NCI-H187 treated with DMSO at 0.1 percent for 48 hours (cell line): ENCODE measurements at places on chromosomes 16 and 17.

DNA sequence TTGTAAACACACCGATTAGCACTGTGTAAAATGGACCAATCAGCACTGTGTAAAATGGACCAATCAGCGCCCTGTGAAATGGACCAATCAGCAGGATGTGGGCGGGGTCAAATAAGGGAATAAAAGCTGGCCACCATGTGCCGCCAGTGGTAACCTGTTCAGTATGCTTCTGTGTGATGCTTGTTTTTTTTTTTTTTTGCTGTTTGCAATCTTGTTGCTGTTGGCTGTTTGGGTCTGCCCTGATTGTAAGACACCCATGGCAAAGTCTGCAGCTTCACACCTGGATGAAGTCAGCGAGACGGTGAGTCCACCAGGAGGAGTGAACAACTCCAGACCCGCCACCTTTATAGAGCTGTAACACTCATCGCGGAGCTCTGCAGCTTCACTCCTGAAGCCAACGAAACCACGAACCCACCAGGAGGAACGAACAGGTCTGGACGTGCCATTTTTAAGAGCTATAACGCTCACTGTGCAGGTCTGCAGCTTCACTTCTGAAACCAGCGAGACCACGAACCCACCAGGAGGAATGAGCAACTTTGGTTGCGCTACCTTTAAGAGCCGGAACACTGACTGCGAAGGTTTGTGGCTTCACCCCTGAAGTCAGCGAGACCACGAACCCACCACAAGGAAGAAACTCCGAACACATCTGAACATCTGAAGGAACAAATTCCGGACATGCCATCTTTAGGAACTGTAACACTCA, 85.0 kb upstream of the MED9 start:
- DNase-seq: no peak

DNA sequence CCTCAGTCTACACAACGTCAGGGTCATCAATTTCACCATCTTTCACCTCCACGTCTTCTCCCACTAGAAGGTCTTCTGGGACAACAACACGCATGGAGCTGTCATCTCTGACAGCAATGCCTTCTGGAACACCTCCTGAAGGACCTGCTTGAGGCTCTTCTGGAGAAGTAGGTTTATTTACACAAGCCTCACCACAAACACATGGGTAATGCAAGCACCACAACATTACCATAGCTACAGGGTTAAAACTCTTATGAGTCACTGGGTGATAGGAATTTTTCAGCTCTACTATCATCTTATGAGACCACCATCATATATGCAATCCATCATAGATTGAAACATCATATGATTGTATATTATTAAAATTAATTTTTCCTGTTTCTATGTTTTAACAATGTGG, 215.4 kb downstream of the CHD9NB start:
- no peak for DNase-seq

DNA sequence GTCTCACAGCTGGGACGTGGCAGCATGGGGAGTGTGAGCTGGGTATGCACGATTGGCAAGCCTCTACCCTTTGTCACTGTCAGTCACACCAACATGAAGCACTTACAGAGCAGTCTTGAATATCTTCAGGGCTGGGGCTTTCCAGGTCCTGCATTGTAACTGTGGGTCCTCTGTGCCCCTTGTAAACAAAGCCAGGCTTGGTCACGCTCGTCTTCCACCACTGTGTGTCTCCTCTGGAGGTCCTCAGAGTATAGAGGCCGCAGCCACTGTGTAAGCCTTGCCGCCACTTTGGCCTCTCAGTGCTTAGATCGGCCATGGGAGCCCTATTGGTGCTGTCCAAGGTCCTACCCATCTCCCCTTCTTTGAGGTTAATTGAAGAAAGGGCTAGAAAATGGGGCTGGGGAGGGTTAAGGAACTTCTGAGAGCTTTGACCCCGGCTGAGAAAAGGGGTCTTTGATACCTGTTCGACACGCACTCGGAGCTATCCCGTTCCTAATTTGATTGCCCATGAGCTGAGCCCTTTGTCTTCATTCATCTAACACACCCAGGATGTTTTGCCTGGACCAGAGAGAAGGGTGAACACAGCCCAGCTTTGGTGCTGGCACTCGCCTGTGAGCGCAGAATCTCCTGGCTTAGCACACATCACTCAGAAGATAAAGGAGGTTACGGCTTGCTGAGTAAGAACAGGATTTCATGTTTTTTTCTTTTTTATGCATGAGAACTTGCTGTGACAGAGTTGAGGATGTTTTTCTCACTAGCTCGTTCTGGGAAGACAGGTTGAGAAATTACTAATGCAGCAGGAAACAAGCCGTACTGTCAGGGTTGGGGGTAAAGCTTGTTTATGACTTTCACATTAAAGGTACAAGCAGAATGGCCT, 267.9 kb downstream of the CPPED1 start:
- no peak for DNase-seq

GRCh38 chr17:21149621-21150020, 22.9 kb downstream of the DHRS7B start:
- no peak for DNase-seq

GRCh38 chr16:87966685-87967185, 15.5 kb downstream of the BANP start:
- DNase-seq: no peak

DNA sequence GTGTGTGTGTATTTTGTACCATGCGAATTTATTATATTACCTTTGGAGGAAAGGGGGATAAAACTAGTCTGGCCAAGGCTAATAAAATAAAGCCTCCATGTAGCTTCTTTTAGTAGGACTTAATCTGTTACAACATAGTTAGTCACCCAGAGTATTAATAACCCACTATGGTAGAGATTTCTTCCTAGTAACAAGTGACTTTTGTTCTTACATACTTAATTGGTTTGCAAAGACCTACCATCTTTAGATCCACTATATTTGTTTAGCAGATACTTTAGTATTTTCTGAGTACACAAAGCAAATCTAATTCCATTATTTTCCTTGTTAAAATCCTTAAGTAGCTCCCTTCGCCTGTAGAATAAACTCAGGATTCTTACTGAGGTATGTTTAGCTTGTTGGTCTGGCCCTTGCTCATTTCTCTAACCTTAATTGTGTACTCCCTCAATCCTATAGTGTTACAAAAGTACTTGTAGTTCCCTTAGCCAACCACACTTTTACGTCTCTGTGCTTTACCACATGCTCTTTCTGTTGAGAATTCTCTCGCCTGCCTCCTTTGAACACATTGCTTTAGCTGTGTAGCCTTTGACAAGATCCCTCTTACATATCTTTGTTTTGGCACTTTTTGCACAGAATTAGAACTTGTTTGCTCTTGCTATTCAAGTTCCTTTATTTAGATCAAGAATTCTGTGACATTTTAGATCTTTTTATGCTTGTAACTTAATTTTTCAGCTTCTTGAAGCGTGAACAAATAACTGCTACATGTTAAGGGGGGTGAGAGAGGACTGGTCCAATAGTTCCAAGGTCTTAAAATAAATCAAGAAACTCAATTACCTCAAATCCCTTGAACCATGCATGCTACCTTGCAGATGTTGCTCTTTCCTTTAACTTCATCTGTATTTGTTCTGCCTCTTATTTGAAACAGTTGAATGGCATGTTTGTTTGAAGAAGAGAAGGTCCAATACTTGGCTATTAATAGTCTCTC, 23.8 kb downstream of the CLTC start:
- DNase-seq: no peak

DNA sequence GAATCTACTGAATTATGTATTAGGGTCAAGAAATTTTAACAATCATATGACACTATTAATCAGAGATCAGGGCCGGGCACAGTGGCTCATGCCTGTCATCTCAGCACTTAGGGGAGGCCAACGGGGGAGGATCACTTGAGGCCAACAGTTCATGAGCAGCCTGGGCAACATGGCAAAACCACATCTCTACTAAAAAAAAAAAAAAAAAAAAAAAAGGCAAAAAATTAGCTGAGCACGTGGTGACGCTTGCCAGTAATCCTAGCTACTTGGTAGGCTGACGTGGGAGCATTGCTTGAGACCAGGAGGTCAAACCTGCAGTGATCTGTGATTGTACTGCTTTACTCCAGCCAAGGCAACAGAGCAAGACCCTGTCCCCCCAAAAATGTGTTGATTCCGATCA, 52.5 kb upstream of the CLEC3A start:
- no peak for DNase-seq

DNA sequence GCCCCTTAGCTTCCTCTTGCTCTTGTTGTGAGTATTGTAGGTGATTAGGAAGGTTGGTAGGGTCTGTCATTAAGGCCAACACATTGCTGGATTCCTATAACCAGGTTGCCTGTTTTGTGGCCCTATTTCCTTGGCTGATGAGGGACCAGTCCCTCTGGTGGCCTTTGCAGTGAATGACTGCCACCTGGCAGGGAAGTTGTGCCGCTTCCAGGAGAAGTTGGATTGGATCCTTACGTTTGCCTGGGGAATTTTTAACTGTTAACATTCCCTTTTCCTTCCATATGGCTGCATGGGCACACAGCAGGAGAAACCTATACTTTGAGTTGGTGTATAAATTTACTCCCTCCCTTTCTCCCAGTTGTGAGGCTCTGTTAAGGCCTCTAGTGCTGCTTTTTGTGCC, 32.4 kb downstream of the LCMT1 start:
- DNase-seq: no peak

- no peak for DNase-seq
These were observed 118.1 kb upstream of the SHISA6 start for GRCh38 chr17:11122908-11123307.

GRCh38 chr17:57113011-57113410, 28.0 kb downstream of the AKAP1 start:
- no peak for DNase-seq

- DNase-seq: no peak
These were observed 10.8 kb downstream of the LYRM1 start for GRCh38 chr16:20911361-20911760.

DNA sequence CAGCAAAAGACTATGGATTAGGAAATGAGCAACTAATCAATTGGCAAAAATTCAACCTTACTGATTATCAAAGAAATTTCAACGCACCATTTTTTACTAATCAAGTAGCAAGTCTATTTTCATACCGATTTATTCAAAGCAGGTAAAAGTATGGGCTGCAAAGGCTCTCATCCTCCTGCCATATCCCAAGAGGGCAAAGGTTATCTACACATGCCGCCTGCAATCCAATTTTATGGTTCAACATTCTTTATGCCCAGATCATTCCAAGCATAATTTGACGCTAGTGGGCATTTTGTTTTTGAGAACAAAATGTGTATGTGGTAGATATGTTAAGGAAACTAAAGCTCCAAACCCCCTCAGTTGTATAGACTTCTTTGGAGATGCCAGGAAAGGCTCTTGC, 270.6 kb downstream of the MAF start:
- DNase-seq: no peak

GRCh38 chr17:79835953-79836509, 3.2 kb downstream of the CBX4 start:
- peak; percentile 60 for DNase-seq

GRCh38 chr16:16994831-16995230, 475.9 kb downstream of the XYLT1 start:
- DNase-seq: no peak

- DNase-seq: no peak
These were observed 754 bp upstream of the NOXO1 start for GRCh38 chr16:1982013-1982433.

DNA sequence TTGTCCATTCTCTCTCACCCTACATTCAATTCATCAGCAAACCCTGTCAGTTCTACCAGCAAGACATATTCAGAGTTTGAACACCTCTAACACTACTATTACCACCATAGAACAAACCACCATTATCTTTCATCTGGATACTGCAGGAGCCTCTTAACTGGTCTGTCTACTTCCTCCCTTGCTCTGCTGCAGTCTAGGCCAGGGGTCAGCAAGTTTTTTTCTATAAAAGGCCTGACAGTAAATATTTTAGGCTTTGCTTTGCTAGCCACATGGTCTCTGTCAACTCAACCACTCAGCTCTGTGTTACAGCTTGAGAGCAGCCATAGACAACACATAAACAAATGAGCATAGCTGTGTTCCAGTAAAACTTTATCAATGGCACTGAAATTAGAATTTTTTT, 13.8 kb downstream of the KCTD19 start:
- DNase-seq: no peak

- DNase-seq: no peak
These were observed 109.6 kb upstream of the CACNG3 start for GRCh38 chr16:24146518-24146917.

DNA sequence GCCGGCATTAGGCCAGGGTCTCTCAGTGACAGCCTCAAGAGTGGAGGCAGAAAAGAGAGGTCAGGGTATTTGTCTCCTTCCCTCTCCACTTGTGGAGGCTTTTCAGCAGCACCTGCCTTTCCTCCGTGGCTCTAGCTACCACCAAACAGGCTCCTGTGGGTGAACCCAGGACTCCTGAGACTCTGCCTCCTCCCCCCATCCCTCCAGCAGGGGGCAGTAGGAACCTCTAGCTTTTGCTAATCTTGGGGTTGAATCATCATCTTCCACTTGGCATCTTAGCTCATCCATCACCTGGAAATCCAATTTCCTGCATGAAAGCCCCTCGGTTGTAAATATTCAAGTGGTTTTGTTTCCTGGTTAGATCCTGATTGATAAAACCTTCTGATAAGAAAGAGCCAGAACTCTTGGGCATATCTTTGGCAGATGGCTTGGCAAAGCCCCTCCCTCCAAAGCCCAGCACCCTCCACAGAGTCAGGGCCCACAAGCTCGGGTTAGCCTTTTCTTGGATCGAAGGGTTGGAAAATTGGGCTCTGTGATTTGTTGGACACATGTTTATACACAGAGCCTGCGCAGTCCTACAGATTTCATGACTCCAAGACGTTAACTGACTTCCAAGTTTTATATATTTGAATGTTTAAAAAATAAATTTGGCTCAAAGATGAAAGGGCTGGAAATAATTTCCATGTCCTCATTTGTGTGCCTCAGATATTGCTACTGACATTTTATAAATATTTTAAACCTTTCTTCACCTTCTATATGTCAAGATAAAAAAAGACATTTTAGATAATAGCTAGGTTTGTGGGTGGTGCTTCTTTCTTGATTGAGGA, 322.1 kb downstream of the MAP2K4 start:
- DNase-seq: no peak

DNA sequence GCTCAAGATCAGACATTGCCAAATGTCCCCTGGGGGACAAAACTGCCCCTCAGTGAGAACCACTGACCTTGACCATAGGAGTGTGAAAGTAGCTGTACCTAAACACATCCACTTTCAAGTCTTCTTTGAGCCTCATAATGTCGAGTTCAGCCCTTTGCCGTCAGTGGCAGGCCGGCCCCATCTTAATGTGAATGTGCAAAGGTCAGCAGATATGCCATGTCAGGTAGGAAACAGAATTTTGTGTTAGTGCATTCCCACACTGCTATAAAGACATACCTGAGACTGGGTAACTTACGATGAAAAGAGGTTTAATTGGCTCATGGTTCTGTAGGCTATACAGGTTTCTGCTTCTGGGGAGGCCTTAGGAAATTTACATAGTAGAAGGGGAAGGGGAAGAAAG, 95.1 kb upstream of the PIRT start:
- DNase-seq: no peak

- no peak for DNase-seq
These were observed 70.8 kb upstream of the TNRC6C start for GRCh38 chr17:77887464-77888241.

DNA sequence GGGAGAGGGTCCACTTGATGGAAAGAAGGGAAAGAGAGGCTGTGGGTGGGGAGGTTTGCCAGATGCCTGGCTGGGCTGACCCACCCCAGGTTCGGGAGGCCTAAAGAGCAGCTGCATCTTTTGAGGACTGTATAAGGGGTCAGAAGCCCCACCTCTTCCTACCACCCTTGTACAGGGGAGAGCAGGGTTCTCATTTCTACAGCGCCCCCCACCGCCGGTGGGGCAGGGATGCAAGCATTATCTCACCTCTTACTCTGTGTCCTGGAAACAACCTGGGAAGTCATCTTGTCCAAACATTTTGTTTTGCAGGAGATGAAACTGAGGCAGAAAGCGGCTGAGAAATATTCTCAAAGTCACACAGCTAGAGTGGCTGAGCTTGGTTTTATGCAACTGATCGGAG, 22.5 kb upstream of the CCDC182 start:
- DNase-seq: no peak

- DNase-seq: no peak
These were observed 20.4 kb downstream of the SDK2 start for GRCh38 chr17:73623818-73624217.
